ENCODE measurements at places on chromosomes 3 and 15. TPM values are rescaled to one million over a fixed set of nuclear protein-coding genes. Genes with fewer than 3 reads are reported as not detected.

Gene CDAN1
- total RNA-seq = 8.2 TPM

Gene EPHB3
- total RNA-seq = 15.5 TPM

Gene CHRNA5
- 0.94 TPM for total RNA-seq

Gene CEP152
- 8.8 TPM for total RNA-seq

Gene SLC12A8
- 2.8 TPM for total RNA-seq

Gene NOX5
- total RNA-seq = 1.8 TPM

Gene SCN11A
- not detected for total RNA-seq

Gene MYLK
- total RNA-seq = 524 TPM

Gene RLBP1
- total RNA-seq = not detected

Gene TMEM207
- not detected for total RNA-seq

Gene CHDH
- total RNA-seq = 0.09 TPM

Gene ZBTB47
- total RNA-seq = 45.8 TPM

Gene TMEM39A
- 35.1 TPM for total RNA-seq

Gene DNAH12
- total RNA-seq = under 0.01 TPM

Gene NR2E3
- total RNA-seq = 0.09 TPM

Gene TMC3
- total RNA-seq = not detected

Gene PRR20G
- not detected for total RNA-seq

Gene CSPG4
- 42.1 TPM for total RNA-seq

Gene MORC1
- total RNA-seq = not detected

Gene LRRC31
- not detected for total RNA-seq

Gene PLSCR5
- total RNA-seq = not detected

Gene PP2D1
- total RNA-seq = not detected

Gene SENP8
- total RNA-seq = 1.2 TPM

Gene FBXO45
- total RNA-seq = 4.7 TPM

Gene SEMA6D
- total RNA-seq = 4.9 TPM

Gene PCLAF
- total RNA-seq = 20.8 TPM

Gene TMEM108
- not detected for total RNA-seq

Gene ADPGK
- 42.1 TPM for total RNA-seq

Gene ILDR1
- not detected for total RNA-seq

Gene RTP4
- total RNA-seq = 3.0 TPM

Gene MOBP
- not detected for total RNA-seq

Gene OTOL1
- total RNA-seq = not detected

Gene CIAO2A
- 34.3 TPM for total RNA-seq

Gene INTS14
- total RNA-seq = 22.7 TPM

Gene SYNM
- 2.2 TPM for total RNA-seq

Gene PARP15
- 0.17 TPM for total RNA-seq

Gene THAP10
- 1.5 TPM for total RNA-seq

Gene HGD
- 0.32 TPM for total RNA-seq

Gene CPA3
- not detected for total RNA-seq

Gene ERC2
- total RNA-seq = not detected

Gene LDHAL6B
- not detected for total RNA-seq

Gene KLHL40
- total RNA-seq = not detected

Gene PCSK6
- total RNA-seq = 0.09 TPM

Gene CPLX3
- total RNA-seq = under 0.01 TPM

Gene ZNF385D
- 1.5 TPM for total RNA-seq

Gene C3orf49
- not detected for total RNA-seq

Gene TRPM1
- total RNA-seq = not detected
